ENCODE measurements at places on chromosomes 11 and 22. TPM values are rescaled to one million over a fixed set of nuclear protein-coding genes. Genes with fewer than 3 reads are reported as not detected.

The XKR3 gene
- 0.14 TPM for total RNA-seq

- no peak for DNase-seq
These were observed 43.6 kb downstream of the TEAD1 start for GRCh38 chr11:12717851-12718291.

The IGLL1 gene
- total RNA-seq: not detected

DNA sequence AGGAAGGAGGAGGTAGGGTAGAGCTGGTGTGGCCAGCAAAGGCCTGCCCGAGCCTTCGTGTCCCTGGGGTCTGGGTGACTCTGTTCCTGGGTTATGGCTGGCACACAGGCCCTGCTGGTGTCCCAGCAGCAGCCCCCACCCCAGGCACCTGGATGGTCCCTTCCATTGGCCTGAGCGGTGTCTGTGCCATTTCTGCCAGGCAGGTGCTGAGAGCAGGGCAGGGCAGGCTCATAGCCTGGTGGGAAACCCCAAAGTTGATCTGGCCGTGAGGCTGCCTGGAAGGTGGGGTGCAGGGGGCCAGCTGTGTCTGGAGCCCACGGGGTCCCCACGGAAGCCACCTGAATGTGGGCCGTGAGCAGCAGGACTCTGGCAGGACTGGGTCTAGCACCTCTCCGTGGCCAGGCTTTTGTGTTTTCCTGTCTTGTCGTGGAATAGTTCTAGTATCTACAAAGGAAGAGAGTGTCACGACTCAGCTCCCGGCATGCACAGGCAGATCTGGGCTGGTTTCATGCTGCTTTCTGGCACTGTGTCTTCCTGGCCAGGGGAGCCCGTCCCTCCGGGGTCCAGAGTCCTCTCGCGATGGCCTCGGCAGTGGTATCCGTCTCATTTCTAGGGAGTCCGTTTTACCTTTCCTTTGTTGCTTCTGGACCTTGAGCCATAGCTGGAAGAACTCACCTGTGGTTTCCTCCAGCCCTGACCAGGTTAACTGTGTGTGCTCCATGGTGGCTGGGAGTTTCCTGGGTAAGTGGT lies 83.7 kb downstream of the KCNQ1 start:
- DNase-seq: no peak

GRCh38 chr11:115676768-115677167 lies 172.6 kb upstream of the CADM1 start:
- peak; percentile 18 for DNase-seq

The KCNK7 gene
- total RNA-seq: 0.86 TPM

Measured in A172 (cell line).